AG04450 (cell line): ENCODE measurements at places on chromosomes 6 and 20. TPM values are rescaled to one million over a fixed set of nuclear protein-coding genes. Genes with fewer than 3 reads are reported as not detected.

The KCNB1 gene
- polyA plus RNA-seq: 0.04 and 0.06 TPM in 2 replicates

The PPIL6 gene
- 0.71 and 0.83 TPM in 2 replicates for polyA plus RNA-seq

The AIF1 gene
- not detected in 2 replicates for polyA plus RNA-seq

The NEU1 gene
- polyA plus RNA-seq: 39.0 and 49.4 TPM in 2 replicates
